ENCODE measurements at places on chromosomes 7 and 10. TPM values are rescaled to one million over a fixed set of nuclear protein-coding genes. Genes with fewer than 3 reads are reported as not detected.

- no peak for DNase-seq
Observed at GRCh38 chr7:51351661-51352060, 35.1 kb upstream of the COBL start.

GRCh38 chr7:124630395-124630794, 135.2 kb downstream of the GPR37 start:
- DNase-seq: no peak

Gene NT5C3A
- 28.3 TPM for total RNA-seq

GRCh38 chr10:127148933-127149220, 47.5 kb downstream of the INSYN2A start:
- peak; percentile 86 for DNase-seq

DNA sequence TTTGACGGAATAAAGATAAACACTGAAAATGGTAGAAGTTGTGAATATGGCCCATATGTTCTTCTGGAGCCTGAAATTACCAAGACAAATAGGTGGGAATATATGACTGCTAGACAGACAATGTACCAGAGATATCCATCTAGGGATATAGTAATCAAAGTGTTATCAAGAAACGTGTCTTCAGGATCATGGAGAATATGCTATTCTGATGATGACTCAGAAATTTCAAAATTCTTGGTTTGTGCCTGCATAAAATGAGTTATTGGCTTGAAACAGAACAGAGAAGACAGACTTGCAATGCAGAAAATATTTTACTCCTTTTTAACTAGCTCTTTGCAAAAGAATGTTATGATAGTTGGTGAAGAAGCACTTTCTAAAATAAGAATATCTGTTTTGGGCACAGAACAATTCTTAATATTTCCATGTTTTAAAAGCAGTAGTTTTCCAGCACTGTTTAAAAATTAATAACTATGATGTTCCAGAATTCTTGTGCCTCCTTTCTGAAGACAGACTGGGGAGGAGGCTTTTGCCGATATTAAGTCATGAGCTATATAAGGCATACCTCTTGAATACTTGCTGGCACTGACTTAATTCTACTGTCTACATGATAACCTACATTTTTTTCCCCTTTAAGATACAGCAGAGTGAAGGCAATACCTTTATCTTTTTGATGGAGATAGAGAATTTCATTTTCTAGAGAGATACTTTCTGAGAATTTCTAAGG, 34.4 kb upstream of the CABCOCO1 start:
- DNase-seq: peak; percentile 24

GRCh38 chr10:58508316-58508715, 4.4 kb upstream of the BICC1 start:
- peak; percentile 36 for DNase-seq

DNA sequence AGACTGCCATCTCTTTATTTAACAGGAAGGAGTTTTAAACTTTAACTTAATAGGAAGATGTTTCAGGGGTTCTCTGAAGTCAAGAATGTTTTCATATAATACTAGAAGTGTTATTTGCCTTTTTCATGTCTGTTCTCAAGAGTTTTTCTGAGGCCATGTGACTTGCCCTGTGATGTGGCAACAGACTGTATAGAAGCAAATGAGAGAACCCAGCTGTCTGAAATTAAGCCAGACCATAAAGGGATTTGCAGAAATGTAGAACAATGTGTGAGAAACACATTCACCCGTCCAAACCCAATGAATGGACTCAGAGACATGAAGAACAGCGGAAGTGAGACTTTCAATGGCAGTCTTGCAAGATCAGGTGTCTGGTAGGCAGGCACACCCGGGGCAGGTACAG, 23.8 kb downstream of the MAPK8 start:
- DNase-seq: no peak

Gene OAT
- total RNA-seq: 204 TPM

DNA sequence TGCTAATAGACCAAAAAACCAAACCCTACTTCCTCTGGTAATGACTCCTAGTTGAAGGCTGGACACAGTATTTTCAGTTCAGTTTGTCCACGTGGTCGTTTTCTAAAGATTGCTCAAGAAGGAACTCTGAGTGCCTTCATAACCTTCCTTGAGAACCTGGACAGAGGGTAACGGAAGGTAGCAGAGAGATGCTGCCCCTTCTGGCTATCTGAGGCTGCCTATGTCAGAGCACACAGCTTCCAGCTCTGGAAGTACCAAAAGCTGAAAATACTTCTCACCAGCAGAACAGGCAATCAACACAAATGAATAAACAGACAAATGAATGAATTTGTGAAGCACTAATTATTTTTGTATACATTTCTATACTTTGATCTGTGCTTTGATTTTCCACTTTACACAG, 85.2 kb downstream of the AMPH start:
- DNase-seq: no peak
